Stimulated activated CD4-positive, alpha-beta T cell treated with anti-CD3 and anti-CD28 coated beads, Interleukin-1b, Interleukin-23, amount 100 ng/mL, for 1 hour (primary cell): ENCODE measurements at places on chromosomes 7 and 10.

DNA sequence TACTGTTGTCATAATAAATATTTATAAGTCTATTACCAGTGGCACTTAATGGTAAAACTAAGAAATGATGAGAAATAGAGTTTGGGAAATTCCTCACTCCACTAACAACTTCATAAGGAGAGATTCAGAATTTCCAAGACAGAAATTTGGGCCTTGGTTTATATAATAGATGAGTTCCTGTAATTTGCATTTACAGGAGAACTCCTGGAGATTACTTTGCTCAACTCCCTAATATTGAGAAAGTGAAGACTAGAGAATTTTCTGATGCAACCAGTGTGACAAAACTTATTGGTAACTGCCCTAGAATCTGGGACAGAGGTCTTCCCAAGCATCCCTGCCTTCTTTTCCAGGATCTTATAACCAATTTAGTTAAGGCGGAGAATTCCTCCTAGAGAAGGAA, 49.1 kb upstream of the GSAP start:
- DNase-seq: no peak

GRCh38 chr10:123948030-123948823, 56.6 kb upstream of the CPXM2 start:
- no peak for DNase-seq

- no peak for DNase-seq
Measured at GRCh38 chr10:22605168-22605567, 109.2 kb downstream of the PIP4K2A start.

GRCh38 chr7:31284106-31284505, 56.4 kb downstream of the NEUROD6 start:
- no peak for DNase-seq

DNA sequence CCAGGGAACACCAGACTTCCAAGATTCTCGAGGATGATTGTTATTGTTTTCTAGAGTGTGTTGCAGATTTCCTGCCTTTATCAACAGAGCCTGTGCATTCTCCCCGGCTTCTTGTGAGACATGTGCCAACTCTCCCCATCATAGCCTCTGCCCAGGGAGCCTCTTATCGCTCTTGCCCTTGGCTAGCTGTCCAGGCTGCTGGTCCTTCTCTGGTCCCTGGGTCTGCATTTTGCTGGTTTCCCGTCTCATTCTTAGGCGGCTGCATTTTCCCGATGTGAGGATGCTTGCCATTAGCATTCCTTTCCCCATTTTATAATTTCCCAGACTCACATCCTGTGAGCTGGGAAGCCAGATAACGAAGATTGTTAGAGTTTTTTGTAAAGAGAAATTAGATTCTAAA, 15.2 kb downstream of the SLC13A4 start:
- DNase-seq: no peak

GRCh38 chr7:121186746-121187145, 142.1 kb upstream of the WNT16 start:
- no peak for DNase-seq
